ENCODE measurements at places on chromosomes 5 and 9. TPM values are rescaled to one million over a fixed set of nuclear protein-coding genes. Genes with fewer than 3 reads are reported as not detected.

The PGM5 gene
- polyA plus RNA-seq = 81.7 TPM

The AGXT2 gene
- polyA plus RNA-seq = not detected

The GFRA3 gene
- 1.1 TPM for polyA plus RNA-seq

The NTNG2 gene
- 0.28 TPM for polyA plus RNA-seq

The XRCC4 gene
- polyA plus RNA-seq = 3.4 TPM

The SMIM15 gene
- 22.9 TPM for polyA plus RNA-seq

The COL27A1 gene
- polyA plus RNA-seq = 14.2 TPM

The FCN1 gene
- polyA plus RNA-seq = 0.95 TPM

The BAAT gene
- polyA plus RNA-seq = 0.08 TPM

The FBXL7 gene
- polyA plus RNA-seq = 13.2 TPM

The ENTREP1 gene
- polyA plus RNA-seq = 15.7 TPM

The GABRA1 gene
- not detected for polyA plus RNA-seq

The SPINK4 gene
- not detected for polyA plus RNA-seq

The ADRA1B gene
- 3.9 TPM for polyA plus RNA-seq

The OMD gene
- 2.6 TPM for polyA plus RNA-seq

The LECT2 gene
- polyA plus RNA-seq = not detected

The PLCXD3 gene
- 62.5 TPM for polyA plus RNA-seq

The PCDHGA8 gene
- polyA plus RNA-seq = 3.8 TPM

The MCCC2 gene
- 74.3 TPM for polyA plus RNA-seq

The ANKRD34B gene
- not detected for polyA plus RNA-seq

The MGAT1 gene
- 64.5 TPM for polyA plus RNA-seq

The BARHL1 gene
- polyA plus RNA-seq = not detected

The ACTBL2 gene
- not detected for polyA plus RNA-seq

The LRRC14B gene
- polyA plus RNA-seq = 6.1 TPM

The SAPCD2 gene
- polyA plus RNA-seq = 0.22 TPM

The OLFM1 gene
- polyA plus RNA-seq = 8.2 TPM

The PAEP gene
- not detected for polyA plus RNA-seq

The ENTPD8 gene
- polyA plus RNA-seq = not detected

Data from heart left ventricle (tissue), 16 donors.